ENCODE measurements at places on chromosomes 2 and 18.

- no peak for DNase-seq
Observed at GRCh38 chr2:217948897-217949296, 53.9 kb downstream of the TNS1 start.

GRCh38 chr2:176297067-176297466, 27.8 kb downstream of the MTX2 start:
- no peak for DNase-seq

DNA sequence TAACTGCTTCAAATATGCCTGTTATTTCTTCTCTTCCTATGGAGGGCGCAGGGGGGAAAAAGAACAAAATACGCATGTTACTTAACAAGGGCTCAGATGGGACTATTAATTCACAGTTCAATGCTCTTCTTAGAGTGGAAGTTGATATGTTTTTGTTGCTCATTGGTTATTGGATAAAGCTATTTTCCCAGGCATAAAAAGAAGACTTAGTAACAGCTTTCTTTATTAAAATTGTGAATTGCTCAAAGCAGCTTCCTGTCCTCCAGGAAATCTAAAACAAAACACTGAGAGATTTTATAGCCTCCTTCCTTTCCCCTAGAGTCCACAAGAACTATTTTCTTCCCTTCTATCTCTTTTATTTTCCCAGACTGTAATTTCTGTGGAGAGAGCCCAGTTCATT, 180.8 kb downstream of the SH3BP4 start:
- no peak for DNase-seq

DNA sequence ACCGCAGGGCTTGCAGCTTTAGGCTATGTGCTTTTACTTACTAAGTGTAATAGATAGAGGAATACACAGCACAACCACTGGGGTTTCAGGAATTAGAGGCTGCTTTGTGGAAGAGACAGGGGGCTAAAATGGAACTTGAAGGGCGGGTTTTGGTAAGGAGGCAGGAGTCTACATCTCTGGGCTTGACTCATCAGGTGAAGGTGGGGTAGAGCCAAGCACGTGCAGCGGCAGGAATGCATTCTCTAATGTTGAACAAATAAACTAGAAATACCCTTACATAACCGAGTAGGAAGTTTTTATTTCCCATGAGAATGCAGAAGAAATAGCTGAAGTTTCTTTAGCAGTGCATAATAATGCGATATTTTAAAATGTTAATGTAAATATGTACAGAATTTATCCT, 673.8 kb upstream of the SALL3 start:
- DNase-seq = no peak

DNA sequence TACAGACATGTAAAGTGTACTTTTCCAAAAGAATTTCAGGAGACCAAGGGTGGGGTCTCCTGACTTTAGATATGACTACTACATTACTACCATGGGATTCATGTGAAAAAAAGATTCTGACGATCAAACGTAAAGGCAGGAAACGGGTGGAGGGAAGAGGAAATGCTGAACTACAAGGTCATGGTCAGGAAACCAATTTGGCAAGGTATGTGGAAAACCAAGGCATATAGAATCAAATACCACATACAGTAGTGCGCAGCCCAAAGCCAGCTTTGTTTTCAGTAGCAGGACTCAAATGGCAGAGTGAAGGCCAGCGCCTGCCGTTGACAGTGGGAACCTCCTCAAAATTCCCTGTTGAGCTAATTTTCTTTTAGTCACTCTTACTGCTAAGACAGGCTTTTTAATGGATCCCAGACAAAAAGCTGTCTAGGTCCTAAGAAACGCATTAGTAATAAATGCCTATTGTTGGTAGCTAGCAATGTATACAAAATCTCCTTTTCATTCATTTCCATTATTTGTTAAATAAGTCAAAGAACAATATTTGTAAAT, 57.6 kb upstream of the SERTAD2 start:
- no peak for DNase-seq

DNA sequence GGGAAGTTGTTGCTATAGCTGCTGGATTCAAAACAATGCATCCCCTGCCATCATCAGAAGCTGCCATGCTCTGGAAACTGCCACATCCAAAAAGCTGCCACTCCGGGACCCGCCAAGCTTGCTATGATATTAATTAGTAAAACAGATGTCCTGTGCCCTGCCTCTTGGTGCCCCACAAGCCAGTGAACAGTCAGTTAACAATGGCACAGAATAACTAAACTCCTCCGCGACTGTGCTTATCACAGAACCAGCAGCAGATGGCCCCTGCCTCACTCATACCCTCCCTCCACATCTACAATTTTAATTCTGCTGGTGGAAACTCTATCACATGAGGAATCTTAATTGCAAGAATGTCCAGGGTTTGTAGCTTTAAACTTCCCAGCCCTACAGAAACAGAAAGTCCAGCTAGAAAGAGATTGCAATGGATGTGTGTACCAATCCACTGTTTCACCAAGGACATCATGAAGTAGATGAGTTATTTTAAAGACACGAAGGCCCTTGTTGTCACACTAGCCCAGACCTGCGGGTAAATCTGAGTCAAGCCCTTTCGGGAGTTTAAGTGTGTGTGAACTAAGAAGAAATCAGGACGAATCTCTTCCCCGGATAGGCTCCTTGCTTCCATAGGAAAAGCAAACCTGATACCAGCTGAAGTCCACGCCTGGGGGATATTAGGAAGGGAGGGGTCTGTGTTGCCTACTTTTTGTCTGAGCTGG, 7.4 kb upstream of the ACYP2 start:
- no peak for DNase-seq

- DNase-seq = no peak
Observed at GRCh38 chr2:201674794-201675193, 23.6 kb downstream of the MPP4 start.

All from hematopoietic multipotent progenitor cell treated with erythropoietin and hydrocortisone succinate and interleukin-3 and kit ligand, for 17 days (in vitro differentiated cells).